NCI-H1105 (cell line): ENCODE measurements at places on chromosomes 3 and 15.
A peak's percentile ranks its signal among the peaks of the same experiment; 100 is the strongest.

DNA sequence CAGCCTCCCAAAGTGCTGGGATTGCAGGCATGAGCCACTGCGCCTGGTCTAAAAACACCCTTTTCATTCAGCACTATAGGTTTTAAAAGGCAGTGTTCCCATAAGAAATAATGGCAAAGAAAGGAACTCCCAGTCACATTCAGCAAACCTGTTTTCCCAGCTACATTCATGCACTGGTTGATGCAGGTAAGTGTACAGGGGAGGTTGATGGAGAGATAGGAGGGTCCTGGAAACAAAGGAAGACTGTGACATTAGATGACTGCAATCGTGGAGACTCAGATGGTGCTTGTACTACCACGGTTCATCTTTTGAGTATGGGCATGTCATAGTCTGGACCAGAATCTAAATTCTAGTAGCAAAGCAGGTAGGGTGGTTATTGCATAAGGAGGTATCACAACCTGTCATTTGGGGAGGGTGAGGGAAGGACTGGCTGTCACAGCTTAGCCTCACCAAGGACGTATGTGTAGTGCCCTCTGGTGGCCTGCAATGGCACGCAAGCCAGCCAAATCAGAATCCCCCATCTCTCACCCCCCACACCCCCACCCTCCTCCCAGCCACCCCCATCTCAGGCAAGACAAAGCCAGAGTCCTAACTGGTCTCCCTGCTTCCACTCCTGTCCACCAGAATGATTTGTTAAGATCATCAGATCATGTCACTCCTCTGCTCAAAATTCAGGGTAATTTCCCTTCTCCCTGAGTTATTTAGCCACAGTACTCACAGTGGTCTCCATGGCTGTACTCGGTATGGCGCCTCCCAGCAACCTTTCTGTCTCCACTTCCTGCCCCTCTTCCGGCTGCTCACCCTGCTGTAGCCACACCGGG is 28.8 kb upstream of the UBL7 start:
- no peak for DNase-seq

GRCh38 chr3:27699067-27699466 is 23.1 kb downstream of the EOMES start:
- DNase-seq, result no peak

DNA sequence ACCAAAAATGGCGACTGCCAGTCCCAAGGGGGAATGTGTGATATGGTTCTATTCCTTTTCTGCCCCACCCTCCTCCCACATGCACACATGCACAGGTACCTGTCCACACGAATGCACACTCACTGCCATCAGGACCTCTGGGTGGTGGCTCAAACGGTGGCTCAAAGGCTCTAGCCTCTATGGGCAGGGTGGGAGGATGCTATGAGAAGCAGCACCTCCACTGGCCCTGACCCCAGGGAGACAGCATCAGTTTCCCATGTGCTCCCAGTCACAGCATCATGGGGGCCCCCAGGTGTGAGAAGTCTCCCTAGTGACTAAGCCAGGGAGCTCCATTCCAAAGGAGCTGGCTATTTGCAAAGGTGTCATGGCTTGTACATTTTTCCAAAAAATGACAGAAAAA is 15.9 kb downstream of the SEMA3G start:
- no peak for DNase-seq

GRCh38 chr3:8970971-8971589 is 7.8 kb upstream of the RAD18 start:
- peak; percentile 14 for DNase-seq

DNA sequence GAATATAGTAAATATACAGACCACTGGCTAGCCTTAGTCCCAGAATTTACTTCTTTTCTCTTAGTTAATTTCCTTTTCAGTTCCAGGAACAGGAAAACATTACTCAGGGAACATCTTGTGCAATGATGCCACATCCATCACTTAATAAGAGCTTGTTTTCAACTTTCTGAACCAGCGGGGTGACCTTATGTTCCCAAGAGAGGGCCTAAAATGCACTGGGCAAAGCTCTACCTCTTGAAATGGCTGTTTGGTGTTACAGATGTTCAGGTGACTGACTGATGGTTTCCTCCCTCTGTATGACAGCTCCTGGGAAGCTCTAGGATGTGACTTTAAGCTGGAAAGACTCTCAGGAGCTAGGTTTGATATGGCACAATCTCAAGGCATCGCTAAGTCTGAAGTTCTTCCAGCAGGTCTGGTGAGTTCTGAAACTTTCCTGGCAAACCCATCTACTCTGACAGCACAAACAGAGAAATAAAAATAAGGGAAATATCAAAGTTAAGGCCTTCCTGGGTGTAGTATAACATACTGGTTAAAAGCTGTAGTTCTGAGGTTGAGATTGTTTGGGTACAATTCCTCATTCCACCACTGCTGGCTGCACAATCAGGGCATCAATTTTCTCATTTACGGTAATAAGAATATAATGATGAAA is 98.6 kb downstream of the ZIC1 start:
- DNase-seq, result no peak

DNA sequence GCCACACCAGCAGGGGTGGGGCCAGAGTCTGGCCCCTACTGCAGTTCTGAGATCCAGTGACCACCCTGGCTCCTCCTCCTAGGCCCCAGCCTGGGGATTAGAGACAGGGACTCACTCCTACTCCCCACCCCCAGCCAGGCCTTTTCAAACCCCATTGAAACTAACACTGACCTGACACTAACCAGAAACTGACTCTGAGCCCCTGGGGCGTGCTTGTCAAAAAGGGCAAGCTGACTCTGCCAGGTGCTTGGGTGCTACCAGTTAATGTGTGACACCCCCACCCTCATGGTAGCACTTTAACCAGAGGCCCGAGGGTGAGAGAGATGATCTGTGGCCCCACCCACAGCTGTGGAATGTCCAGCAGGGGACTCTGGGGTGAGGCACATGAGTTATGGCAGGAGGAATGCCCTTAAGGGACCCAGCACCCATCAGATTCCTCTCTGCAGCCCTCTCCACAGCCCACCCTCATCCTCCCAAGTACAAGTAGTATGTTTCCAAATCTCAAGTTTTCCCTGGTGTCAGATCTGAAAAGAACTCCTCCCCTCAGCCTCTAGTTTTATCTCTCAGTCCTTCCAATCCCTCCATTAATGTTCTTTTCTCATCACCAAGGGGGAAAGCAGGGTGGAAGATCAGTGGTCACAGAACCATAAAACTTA is 1.4 kb downstream of the PTH1R start:
- DNase-seq, result no peak

- no peak for DNase-seq
These were observed 180.2 kb downstream of the PTPRG start for GRCh38 chr3:61741551-61741950.

DNA sequence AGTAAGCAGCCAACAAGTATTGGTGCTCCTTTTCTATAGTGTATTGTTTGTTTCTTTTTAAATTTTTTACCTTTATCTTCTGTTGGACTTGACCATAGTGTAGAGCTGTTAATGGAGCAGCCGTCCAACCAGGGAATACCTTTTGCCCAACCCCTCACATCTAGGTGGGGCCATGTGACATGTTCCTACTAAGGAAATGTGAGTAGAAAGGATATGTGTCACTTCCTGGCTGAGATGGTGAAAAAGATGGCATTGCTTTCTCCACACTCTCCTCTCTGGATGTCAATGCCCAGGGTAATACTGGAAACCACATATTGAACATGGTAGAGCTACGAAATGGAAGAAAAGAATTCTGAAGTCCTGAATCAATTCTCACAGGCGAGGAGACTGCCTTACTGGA is 218.8 kb downstream of the TBL1XR1 start:
- no peak for DNase-seq

DNA sequence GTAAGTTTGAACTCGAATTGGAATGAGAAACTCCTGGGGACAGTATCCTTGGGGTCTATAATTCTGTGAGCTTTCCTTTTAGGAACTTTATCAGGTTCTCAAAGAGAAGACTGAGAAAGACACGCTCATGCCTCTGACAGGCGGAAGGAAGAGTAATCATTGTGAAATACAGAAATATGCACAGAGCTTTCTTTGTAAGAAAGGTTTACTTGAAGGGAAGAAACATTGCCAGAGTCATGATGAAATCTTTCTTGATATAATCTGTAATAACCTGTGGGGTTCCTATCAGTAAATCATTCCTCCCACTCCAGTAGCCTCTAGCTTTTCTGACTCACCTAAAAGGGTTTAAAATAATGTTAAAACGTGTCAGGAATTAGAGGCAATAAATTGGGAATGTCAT is 83.6 kb upstream of the CCDC39 start:
- DNase-seq, result no peak

DNA sequence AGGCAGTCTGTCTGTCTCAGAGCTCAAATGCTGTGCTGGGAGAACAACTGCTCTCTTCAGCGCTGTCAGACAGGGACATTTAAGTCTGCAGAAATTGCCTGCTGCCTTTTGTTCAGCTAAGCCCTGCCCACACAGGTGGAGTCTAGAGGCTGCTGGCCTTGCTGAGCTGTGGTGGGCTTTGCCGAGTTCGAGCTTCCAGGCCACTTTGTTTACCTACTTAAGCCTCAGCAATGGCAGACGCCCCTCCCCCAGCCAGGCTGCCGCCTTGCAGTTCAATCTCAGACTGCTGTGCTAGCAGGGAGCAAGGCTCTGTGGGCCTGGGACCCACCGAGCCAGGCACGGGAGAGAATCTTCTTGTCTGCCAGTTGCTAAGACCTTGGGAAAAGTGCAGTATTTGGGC is 25.0 kb upstream of the RPP14 start:
- no peak for DNase-seq

DNA sequence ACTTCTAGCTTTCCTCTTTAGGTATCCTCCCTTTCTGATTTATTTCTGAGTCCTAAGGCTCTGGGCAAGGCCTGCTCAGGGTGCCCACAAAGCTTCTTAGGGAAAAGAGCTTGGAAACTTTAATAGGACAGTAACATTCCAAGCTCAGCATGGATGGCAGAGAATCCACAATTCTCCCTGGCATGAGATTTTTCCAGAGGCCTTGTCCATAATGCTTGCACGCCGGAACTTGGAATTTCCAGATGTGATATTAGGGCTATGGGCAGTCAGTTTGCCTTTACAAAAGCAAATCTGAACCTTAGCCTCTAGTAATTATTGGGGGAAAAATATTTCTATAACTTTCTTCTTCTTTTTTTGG is 139.0 kb upstream of the RBMS3 start:
- DNase-seq, result no peak

GRCh38 chr3:8512234-8512633 is 10.6 kb downstream of the LMCD1 start:
- DNase-seq, result no peak

- no peak for DNase-seq
These were observed 11.6 kb upstream of the CILP start for GRCh38 chr15:65222891-65223290.

DNA sequence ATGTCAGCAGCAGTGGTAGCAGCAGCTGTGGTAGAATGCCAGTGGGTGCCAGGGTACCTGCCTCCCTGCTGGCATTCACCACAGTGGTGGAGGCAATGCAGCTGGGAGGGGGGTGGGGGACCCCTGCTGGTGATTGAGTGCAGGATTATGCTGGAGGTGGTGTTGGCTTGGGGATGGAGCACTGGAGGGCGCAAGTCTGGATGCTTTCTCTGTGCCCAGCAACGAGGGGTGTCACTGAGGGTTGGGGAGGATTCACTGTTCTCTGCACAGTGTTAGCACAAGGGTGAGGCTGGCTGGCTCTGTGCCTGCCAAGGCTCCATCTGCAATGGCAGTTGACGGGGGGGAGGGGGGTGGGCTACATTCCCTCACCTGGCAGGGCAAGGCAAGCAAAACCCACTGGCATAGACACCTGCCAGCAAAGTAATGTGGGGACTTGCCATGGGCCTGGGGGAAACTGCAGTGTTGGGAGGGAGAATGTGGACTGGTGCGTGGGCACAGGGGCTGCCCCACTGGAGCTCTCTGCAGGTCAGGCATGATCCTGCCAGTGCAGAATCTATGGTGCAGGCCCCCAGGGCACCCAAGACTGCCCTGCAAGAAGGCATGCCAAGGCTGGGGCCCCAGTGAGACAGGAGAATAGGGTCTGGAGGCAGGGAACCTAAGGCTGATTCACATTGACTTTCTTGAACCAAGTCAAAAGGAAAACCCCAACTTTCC is 64.3 kb downstream of the MINDY4B start:
- no peak for DNase-seq

DNA sequence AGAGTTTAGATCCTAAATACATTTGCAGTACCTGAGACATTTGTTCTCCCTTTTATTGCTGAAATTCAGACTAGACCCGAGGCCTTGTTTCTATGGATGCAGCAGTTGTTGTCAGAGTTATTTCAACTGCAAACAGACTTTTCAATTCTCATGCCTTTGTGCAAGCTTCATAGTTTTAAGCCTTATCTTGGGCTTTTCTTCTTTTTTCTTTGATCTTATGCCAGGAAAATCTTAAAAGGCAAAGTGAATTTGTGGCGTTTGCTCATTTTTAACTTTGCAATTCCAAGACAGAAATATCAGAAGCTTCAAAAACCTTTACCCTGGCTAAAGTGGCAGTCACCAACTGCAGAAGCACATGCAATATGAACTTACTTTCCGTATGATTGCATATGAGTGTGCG is 576.7 kb downstream of the DIPK2A start:
- no peak for DNase-seq

DNA sequence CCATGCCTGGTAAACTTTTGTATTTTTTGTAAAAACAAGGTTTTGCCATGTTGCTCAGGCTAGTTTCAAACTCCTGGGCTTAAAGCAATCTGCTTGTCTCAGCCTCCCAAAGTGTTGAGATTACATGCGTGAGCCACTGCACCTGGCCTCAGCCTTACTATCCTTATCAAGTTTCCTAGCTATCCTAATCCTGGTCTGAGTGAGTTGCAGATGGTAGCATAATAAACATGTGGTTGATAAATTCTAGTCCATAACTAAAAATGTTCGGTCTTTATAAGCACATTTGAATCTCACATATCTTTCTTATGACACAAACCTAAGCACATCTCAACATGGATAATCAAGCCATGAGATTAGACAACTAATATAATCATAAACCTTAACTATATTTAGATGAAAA is 18.5 kb downstream of the NPHP3 start:
- no peak for DNase-seq

GRCh38 chr15:73607843-73608242 is 25.3 kb downstream of the NPTN start:
- DNase-seq, result no peak

- no peak for DNase-seq
These were observed 19.6 kb downstream of the EIF2AK4 start for GRCh38 chr15:39953521-39953920.

DNA sequence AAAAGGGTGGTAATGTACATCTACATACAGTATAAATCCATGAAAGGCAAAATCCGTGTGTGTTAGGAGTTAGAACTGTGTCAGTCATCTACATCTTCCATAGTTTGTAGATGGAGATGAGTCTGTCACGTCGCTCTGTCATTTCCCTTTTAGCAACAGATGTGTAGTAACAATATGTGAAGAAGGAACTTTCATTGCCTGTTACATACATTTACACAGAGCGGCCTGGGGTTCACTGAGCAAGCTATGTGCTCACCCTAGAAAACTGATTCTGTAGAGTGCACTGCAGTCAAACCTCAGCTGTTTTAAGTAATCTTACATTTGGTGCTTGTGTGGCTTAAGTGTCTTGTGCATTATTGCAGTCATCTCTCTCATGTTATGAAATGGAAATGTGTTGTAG is 41.6 kb upstream of the AP3B2 start:
- no peak for DNase-seq

DNA sequence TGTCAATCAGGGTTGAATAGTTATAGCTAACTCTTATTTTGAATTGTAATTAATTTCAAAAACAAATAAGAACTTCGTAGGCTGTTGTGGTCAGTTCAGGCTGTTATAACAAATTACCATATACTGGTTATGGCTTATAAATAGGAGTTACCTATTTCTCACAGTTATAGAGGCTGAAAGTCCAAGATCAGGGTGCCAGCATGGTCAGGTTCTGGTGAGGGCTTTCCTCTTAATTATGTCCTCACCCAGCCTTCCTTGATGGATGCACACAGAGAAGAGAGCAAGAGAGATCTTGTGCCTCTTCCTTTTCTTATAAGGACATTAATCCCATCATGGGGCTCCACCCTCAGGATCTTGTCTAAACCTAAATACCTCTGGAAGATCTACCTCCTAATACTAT is 265.9 kb upstream of the SUCLG2 start:
- DNase-seq, result no peak
